ENCODE measurements at places on chromosomes 16 and 17. TPM values are rescaled to one million over a fixed set of nuclear protein-coding genes. Genes with fewer than 3 reads are reported as not detected.

The SARM1 gene
- 0.61 TPM for total RNA-seq

The DBNDD1 gene
- total RNA-seq, result 1.8 TPM

The FXR2 gene
- total RNA-seq, result 46.8 TPM

The CNGB1 gene
- 0.14 TPM for total RNA-seq

The NAGS gene
- 16.2 TPM for total RNA-seq

The RHBDL3 gene
- not detected for total RNA-seq

The PCTP gene
- total RNA-seq, result 16.5 TPM

The NUDT7 gene
- 6.8 TPM for total RNA-seq

The CCT6B gene
- total RNA-seq, result 0.60 TPM

The PTX4 gene
- not detected for total RNA-seq

The LRRC37A gene
- total RNA-seq, result 2.3 TPM

The EVPL gene
- 17.6 TPM for total RNA-seq

The MPP2 gene
- 0.71 TPM for total RNA-seq

The GSG1L gene
- not detected for total RNA-seq

The DCXR gene
- 59.6 TPM for total RNA-seq

The PPY gene
- not detected for total RNA-seq

The KRT27 gene
- total RNA-seq, result not detected

The HOXB13 gene
- not detected for total RNA-seq

The TP53TG3E gene
- not detected for total RNA-seq

The PRSS21 gene
- 5.6 TPM for total RNA-seq

The RCVRN gene
- total RNA-seq, result not detected

The AP1G1 gene
- 48.4 TPM for total RNA-seq

The SMIM5 gene
- total RNA-seq, result not detected

The CHD9 gene
- total RNA-seq, result 28.5 TPM

The KRTAP2-3 gene
- 1.8 TPM for total RNA-seq

The PIPOX gene
- not detected for total RNA-seq
